HFFc6 (cell line): ENCODE measurements at places on chromosomes 7 and 10.
A peak's percentile ranks its signal among the peaks of the same experiment; 100 is the strongest.

DNA sequence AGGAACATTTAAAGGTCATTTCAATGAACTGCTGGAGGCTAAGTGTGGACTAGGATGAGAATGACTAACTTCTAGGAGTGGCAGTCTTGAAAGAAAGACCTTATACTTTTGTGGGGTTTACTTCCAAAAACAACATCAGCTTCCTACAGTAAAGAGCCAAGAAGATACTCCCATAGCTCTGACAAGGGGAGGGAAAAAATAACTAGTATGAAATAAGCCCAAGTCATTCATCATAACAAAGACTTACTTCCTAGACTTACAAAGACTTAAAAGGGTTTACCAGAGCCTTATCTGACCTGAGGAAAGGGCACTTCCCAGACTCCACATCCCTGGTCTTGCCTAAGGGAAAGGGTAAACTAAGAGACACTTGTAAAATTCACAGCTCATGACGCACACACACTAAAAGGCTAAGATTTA is 31.7 kb downstream of the ARHGAP12 start:
- DNase-seq, result peak; percentile 79

DNA sequence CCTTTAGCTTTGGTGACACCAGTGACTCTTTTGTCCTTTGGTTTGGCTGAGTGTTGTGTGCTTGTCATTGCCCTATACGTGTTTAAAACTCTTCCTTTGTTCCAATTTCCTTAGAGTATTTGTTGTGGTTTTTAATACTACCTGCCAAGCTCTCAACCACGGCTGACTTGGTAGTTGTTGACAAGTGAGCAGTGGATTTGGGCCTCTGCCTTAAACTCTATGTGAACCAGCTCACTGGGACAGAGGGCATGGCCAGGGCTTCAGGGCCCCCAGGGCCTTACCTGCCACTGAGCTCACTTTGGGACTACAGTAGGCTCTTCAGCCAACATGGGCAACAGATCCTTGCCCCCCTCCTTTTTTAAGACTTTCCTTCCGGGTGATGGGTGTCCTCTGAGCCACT is 9.6 kb upstream of the DMBT1 start:
- no peak for DNase-seq

DNA sequence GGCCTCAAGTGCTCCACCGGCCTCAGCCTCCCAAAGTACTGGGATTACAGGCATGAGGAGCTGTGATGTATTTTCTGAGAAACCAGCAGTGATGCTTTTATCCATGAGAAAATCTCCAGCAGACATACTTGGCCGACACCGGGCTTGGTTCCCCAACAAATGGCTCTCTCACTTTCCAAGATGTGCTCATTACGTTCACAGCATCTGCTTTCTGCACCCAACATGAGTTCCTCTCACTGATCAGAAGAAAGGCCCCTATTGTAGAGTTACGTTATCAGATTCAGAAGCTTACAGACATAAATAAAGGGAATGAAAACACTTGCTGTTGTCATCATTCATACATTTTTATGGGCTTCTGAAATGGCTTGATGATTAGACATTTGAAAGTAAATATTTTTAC is 95.0 kb downstream of the CALD1 start:
- DNase-seq, result no peak

DNA sequence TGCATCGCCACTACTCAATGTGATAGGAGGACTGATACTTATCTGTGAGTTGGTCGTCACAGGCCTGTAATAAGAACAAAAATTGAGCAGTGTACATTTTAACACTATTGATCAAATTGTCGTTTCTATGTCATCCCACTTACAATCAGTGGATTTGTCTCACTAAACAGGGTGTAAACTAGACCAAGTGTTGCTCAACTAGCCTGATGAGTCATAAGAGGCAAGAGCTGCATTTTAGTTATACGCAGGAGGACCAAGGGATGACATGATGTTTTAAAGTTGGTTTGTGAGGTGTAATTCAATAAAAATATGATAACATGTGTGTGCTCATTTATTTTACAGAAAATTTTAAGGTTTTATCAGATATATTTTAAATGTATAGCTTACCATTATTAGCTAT is 1239.2 kb downstream of the REEP3 start:
- DNase-seq, result no peak

DNA sequence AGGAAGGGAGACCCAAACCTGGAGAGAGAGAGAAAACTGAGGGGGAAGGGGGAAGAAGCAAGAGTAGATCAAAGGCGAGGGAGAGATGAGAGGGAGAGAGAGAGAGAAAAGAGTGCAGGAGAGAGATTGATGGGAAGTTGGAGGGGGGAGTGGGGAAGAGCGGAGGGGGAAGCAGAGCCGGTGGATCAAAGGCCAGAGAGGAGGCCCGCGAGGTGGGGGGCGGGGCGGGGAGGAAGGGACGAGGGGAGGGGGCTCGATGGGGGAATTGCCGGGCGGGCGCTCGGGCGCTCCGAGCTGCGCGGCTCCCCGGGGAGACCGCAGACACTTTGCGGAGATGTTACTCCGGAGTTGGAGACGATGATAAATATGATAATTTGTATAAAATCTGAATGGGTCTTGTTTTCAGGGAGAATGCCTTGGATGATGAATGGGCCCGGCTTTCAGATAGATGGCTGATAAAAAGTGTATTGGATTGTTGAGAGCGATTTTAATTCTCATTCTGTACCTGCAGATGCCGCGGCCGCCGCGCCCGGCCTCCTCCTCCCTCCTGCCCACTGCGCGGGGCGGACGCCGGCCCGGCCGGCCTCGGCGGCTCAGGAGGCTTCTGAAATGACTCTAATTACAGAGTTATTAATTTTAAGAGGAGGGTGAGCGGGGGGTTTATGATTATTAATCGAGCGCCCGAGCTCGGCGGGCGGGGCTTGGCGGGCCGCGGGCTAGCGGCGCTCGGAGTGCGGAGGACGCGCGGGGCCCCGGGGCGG is 21.4 kb upstream of the PAX2 start:
- no peak for DNase-seq

GRCh38 chr7:156456503-156457115 is 184.0 kb upstream of the RNF32 start:
- no peak for DNase-seq

DNA sequence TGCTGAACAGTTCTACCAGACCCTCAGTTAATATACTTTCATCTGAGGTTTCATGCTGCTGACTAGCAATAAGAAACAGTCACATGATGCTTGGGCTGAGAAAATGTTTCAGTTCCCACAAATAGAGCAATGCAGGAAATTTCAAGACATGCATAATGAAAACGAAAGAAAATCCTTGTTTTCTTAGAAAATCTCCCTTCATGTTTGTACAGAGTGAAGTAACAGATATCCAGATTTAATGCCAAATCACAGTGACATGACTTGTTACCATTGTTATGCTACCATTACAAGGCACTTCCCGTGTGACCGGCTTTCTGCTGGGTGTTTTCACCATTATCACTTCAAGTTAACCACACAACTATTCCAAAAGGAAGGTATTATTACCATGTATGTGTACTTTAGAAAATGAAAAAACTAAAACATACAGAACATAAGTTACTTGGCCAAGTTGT is 121.7 kb downstream of the DOCK4 start:
- no peak for DNase-seq

DNA sequence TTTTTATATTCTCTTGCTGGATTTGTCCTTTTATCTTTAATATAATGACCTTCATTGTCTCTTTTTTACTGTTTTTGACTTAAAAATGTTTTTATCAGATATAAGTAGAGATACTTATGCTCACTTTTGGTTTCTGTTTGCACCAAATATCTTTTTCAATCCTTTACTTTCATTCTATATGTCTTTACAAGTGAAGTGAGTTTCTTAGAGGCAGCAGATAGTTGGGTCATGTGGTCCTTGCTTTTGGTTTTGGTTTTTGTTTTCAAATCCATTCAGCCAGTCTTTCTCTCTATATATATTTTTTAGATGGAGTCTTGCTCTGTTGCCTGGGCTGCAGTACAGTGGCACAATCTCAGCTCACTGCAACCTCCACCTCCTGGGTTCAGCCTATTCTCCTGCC is 932.4 kb upstream of the LRRTM3 start:
- DNase-seq, result no peak

DNA sequence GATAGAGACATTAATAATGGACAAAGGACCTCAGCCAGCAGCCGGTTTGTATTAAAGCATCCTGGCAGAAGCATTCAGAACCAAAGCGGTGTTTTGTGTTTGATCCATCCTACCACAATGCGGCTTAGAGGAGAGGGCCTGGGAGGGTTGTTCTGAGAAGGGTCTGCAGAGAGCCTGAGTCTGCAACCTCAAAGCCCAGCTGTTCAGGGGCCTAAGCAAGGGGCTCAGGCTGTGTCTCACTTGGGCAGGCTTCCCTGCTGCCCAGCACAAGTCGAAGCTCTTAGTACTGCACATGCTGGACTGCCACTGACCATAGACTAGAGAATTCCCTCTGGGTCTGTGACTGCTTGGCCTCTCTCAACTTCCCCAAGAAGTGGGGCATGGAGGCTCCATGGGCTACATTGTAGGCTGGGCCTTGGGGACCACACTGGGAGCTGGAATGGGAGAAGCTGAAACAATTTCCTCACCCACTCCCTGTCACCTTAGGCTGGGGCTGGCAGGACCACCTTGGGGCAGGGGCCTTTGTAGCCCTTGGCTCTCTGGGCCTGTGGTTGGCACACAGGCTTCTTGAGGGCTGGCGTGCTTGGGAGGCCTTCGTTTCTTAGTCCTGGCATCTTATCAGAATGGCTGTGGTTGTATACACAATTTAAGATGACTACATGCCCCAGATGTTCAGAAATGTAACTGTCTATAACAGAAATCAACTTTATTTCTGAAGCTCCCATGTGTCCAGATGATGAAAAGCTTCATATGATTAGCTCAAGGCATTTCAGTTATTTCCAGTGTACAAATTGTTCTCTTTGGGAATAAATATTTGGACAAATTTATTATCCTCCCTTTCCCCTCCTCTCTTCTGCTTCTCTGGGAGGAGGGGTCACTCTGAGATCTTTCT is 44.5 kb downstream of the LRRC18 start:
- no peak for DNase-seq

DNA sequence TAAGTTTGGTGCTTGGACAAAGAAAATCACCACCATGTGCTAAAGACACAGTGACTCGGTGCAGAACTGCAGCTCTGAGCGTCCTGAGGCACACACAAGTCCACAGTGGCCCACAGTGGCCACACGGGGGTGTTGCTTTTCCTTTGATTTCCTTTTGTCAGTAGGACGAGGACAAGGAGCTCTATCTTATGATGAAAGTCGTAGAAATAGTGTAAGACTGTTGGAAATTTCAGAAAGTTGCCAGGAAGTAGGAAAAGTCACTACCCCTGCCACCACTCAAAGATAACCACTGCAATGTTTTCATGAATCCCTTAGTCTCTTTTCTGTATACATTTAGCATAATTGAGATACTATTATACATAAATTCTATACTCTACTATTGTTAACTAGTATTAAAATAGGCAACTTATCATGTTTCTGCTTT is 146.0 kb downstream of the TNS3 start:
- DNase-seq, result peak; percentile 73

DNA sequence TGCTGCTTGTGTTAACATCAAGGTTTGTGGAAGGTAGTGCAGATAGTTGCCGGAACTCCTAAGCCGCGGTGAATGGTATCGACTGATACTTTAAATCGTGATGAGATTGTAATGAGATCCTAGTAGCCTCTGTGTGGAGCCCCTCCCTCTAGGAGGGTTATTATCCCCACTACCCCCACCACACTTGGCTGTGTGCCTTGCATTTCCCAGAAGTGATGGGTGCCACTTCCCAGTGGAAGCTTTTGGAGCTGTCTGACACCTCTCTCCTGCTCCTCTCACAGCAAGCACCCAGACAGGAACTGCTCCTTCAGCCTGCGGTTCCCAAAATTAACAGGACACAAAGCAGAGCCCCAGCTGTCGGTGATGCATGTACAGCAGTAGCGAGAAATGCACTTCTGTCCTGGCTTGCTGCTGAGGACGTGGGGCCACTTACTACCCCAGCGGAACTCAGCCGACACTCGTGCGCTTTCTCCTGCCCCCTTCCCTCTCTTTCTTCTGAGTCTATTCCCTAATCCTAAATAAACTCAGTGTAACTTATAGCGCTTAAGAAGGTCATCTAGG is 52.5 kb downstream of the PRKAG2 start:
- DNase-seq, result no peak

DNA sequence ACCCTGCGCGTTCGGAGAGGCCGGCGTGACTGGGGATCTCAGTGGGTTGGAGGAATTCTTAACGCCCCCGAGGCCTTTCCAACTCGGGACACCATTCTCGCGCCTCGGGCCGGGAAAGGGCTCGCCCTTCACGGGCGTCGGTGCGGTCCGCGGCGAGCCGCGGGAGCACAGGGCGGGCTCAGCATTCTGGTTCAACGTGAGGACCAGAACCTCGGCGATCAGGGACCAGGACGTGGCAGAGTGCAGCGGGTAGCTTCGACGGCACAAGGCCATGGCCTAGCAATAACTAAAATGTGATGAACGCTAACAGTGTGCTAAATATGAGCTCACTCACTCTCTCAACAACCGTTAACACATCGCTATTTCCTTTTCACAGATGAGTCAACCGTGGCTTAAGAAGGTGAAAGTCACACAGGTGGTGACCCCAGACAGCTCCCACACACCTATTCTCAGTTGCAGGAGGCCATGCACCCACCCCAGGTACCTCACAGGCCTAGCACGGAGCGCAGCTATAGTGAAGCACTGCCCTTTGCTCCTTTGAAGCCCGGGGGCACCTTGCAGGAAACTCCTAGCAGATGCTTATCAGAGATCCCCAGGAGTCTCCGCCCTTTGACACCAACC is 4.5 kb upstream of the EMX2 start:
- DNase-seq, result no peak

- DNase-seq, result no peak
These were observed 667.7 kb downstream of the SUGCT start for GRCh38 chr7:40802497-40802896.

DNA sequence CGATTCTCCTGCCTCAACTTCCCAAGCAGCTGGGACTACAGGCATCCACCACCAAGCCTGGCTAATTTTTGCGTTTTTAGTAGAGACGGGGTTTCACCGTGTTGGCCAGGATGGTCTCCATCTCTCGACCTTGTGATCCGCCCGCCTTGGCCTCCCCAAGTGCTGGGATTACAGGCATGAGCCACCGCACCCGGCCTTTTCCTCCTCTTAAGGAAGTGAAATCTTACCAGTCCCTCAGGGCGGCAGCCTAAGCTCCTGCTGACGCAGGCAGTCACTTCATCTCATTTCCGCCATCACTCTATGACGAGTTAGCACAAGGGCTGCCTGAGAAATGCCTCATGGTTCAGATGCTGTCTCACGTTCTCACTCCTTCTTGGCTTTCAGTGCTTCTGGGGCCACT is 246.0 kb upstream of the SHH start:
- no peak for DNase-seq

GRCh38 chr7:107185716-107186115 is 16.9 kb downstream of the HBP1 start:
- no peak for DNase-seq

DNA sequence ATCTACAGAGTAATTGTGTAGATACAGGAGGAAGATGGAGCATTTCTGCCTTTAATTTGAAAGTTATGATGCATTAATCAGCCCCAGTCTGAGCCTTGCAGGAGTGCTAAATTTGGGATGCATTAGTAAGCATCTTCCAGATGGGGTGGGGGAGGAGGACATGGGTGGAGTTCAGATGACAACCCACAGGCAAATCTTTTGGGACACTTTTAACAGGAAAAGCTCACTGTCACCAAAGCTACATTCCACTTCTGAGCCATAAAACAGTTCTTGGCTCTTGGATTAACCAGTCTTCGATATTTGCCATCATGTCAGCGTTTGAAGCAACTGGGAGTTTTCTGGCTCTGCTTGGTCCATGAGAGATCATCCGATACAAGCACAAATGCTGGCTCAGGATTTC is 121.1 kb downstream of the CXCL12 start:
- DNase-seq, result no peak
